T-helper 1 cell (primary cell): ENCODE measurements at places on chromosomes 2 and 18.

GRCh38 chr2:237786936-237787335, 11.6 kb upstream of the RBM44 start:
- DNase-seq, result no peak

DNA sequence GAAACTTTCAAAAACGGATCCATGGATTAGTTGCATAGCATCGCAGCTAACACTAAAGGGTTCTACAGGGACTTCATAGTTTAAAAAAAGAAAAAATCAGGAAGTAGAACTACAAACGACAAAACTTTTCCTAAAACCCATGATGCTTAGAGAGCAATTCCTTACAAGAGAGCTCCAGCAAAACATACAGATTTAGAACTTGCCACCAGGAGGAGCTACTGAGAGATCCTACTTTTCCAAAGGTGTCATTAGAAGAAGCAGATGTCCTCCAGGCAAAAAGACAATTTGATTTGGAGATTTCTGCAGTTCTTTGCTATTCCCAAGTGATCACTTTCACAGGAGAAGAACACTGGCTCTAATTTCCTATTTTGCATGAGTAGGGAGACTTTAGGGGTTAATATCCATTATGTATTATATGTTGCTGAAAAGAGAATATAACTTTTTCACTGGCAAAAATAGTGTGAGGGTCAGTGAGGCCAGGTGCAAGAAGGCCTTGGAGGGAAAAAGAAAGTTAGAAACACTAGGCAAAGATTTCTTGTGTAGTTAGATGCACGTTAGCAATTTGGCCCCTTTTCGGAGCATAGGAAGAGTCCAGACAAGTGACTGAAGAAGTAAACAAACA, 436.2 kb downstream of the SUCLG1 start:
- DNase-seq, result no peak

DNA sequence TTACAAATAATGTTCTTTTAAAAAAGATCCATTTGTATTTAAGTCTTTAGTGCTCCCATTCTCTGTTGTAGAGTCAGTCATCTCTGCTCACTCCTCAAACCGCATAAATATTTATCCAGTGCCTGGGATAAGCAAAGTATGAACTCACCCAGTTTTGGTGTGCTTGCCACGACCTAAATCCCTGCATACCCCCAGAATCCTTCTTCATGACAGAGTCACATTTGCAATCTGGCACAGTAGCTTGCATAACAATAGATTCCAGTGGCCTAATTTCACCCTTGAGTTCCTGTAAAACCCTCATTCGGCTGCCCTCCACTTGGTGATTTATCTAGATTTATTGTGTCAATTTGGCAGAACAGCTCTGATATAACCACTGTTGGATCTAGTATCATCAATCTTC, 92.9 kb downstream of the DTNA start:
- no peak for DNase-seq

GRCh38 chr2:225100269-225100668, 58.0 kb upstream of the DOCK10 start:
- no peak for DNase-seq

DNA sequence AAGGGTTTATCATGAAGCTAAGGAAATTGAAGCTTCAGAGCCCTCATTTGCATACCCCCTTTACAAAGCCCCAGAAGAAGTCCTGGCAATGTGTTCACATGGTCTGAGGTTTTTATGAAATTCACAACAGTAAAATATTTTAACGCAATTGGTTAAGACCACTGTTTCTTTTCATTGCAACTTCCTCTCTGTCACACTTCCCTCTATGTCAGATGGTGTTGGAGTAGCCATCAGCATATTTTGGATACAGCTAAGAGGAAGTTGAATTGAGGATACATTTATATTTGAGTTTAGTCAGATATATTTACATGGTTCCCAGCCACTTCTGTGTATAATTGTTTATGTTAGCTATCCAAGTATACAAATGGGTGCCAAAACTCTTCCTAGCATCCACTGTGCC, 170.0 kb downstream of the TXNL1 start:
- no peak for DNase-seq

- no peak for DNase-seq
These were observed 6.2 kb upstream of the ING5 start for GRCh38 chr2:241695651-241696050.

DNA sequence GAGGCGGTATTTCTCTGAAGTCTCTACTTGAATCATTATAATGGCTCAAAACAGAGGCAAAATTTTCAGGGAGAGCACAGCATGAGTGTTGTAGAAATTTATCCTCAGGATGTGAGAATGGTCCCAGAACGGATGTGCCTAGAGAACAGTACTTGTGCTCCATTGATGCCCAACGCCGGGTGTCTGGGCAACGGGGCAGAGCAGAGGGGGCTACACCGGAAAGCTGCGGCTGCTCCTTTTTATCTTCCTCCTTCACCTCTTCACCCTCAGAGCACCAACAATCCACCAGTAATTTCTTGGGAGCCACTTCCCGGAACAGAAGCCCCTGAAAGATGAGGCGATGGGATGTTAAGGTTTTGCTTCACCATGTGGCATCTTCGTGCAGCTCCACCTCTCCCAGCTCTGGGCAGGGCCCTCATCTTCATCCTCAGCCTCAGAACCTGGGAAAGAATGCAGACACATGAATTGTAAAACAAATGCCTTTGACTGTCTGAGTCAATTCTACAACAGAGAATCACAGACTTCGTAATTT, 71.5 kb downstream of the PTGR3 start:
- no peak for DNase-seq

DNA sequence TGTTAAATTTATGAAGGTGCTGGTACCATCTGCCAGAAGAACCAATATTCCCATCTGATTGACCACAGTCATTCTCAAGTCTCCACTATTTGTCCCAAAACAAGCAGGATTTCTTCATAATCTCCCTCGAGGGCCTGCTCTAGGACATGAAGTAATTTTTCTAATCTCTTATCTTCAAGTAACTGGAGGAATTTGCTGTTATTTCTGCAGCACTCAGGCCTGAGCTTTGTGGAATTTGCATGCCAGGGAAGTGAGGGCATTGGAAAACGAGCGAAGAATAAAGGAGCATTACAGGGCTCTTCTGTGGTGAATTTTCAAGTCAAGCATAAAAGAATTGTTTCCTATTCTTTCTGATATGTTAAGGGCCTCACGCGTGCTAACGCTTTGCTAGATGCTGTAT, 161.2 kb upstream of the EPAS1 start:
- DNase-seq, result no peak

DNA sequence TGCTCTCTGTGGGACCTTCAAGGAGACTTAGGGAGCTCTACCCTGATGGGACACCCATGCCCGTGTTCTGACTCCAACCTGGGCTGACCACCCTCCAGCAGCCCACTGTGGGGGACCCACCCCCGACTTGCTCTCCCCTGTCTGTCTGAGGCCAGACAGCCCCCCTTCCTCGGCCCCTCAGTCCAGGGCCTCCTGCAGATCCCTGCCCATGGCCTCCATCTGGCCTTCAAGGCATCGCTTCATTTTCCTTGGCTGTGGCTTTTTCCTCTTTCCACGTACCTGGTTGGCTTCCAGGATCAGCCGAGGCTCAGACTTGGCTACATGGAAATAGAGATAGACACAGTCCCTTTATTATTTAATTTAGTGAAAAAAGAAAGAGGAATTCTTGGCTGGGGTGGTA, 290.0 kb downstream of the CYP26B1 start:
- no peak for DNase-seq

DNA sequence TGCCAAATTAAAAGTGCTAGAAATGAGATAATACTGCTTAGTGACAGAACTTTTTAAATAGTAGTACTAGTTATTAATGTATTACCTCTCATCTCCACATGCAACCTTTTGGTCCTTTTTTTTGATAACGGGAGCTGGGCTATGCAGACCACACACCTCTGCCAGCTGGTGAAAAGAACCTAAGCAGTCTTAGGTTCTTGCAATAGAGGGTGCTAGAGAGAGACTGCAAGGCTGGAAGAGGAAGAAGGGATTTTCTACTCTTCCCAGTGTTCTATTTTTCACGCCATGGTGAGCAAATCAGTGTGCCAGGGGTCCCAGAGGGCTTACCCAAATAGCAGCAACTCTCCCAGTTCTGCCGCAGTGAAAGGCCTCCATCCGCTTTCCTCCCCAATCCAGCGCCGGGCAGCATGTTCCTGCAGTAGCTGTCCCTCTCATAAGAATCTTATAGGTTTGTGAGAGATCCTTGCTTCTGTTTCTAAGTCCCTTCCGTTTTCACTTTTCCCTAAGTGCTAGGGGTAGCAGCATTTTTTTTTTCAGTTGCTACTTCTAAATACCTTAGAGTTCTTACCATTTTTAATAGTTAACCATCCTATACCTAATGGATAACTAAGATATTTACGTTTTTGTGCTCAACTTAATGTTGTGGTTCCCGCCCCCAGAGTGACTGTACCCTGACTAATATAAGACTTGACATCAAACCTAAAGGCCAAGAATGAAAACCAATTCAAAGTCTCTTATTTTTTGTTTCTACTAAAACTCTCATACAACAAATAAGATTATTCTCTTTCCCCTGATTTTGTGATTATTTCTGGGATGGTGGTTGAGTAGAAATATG, 69.4 kb upstream of the UBE2E3 start:
- DNase-seq, result no peak

- no peak for DNase-seq
These were observed 74.8 kb upstream of the BCL2L11 start for GRCh38 chr2:111045771-111046444.

DNA sequence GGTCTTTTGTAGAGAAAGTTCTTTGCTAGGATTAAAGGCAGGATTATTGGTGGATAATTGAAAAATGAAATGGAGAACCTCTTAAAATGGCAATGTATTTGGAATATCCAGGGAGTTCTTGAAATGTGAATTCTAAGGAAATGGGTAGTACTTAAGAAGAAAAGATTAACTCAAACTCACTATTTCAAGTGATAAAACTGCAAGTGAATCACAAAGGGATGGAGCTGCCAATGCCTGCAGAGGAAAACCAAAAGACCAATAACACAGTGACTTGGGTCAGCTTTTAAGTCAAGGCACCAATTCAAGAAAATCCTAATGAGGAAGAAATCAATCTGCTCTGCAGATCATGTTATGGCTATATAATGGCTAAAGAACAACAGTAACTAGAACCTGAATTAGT, 67.6 kb upstream of the ETAA1 start:
- DNase-seq, result no peak

DNA sequence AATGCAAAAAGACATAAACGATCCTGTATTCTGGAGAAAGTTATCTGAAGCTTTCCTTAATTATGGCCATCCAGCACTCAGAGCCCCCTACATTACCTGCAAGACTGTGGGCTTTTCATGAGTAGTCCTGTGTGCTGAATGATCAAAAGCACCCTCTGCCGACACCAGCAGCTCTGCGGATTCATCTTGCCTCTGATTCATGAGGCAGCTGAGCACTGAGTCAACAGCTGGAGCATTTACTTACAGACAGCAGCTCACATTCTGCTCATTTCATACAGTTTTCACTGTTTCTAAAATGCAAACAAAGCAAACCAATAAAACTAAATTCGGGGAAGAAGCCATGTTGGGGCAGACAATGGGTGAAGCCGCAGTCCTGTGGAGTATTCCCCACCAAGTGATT, 886.5 kb downstream of the CNTNAP5 start:
- no peak for DNase-seq

- DNase-seq, result no peak
These were observed 106.2 kb upstream of the RNF152 start for GRCh38 chr18:61998957-61999356.

GRCh38 chr2:232367591-232368233, 10.8 kb upstream of the ALPP start:
- no peak for DNase-seq

GRCh38 chr18:36186461-36187192, 670 bp upstream of the MOCOS start:
- DNase-seq, result no peak

GRCh38 chr2:42792087-42792582, 248 bp downstream of the HAAO start:
- DNase-seq, result no peak

- no peak for DNase-seq
These were observed 646.1 kb upstream of the ACVR2A start for GRCh38 chr2:147198651-147199171.

DNA sequence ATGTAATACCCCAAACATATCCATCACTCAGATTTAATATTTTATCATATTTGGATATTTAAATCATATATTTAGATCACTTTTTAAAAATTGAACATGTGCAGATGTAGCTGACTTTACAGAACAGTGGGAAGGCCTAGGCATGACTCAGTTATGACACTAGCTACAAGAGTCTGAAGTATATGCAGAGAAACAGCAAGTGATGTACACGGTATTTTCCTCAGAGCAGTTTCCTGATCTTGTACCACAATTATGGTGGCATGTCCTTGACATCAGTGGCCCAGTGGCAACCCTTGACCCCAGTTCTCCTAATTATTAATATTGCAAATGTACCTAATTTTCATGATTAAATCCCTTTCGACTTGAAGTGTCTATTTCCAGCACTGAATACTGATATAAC, 28.2 kb downstream of the CDKL4 start:
- no peak for DNase-seq

DNA sequence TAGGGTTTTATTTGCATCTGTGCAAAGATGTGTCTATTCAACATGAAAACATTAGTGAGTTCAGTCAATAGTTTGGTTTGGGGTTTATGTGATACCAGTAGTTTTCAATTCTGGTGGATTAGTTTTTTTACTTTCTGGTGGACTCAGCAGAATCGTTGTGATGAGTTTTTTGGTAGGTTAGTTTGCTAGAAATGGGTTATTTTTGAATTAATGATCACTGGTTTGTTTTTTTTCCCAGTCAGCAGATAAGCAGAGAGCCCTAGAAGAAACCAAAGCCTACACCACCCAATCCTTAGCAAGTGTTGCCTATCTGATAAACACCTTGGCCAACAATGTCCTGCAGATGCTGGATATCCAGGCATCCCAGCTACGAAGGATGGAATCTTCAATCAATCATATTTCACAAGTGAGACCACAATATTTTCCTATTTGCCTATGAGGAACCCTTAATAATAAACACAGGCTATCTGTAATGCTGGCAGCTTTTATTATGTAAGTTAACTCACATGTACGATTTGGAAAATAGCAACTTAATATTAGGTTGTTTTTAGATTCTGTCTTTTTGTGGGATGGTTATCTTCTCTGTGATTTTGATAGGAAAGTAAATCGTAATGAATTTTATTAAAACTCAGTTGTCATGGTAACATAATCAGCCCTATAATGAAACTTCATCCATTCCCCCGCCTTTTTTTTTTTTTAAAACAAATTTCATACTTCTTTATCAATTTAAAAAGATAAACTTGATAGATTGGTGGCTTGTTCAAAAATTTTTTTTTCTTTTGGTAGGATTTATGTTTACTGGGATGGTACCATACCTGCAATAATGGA, 38.7 kb downstream of the ABI2 start:
- no peak for DNase-seq
